Germinal center (tissue), 1 donor: ENCODE measurements at places on chromosomes 12 and 14.

DNA sequence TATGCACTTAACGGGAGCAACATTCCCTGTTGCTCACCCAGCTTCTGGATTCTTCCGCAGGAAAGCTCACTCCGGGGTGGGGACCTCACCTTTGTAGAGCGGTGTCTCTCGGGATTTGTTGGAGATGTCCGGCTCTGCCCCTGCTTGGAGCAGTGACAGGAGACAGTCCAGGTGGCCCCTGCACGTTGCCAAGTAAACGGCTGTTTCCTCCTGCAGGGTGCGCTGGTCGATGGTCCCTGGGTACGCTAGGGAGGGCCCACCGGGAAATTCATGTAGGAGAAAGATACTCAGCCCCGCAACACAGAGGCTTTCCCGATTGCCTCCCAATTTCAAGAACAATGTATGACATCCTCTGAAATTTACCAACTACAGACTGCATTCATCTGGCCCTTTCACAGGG, 23.1 kb downstream of the ASB2 start:
- DNase-seq: no peak

DNA sequence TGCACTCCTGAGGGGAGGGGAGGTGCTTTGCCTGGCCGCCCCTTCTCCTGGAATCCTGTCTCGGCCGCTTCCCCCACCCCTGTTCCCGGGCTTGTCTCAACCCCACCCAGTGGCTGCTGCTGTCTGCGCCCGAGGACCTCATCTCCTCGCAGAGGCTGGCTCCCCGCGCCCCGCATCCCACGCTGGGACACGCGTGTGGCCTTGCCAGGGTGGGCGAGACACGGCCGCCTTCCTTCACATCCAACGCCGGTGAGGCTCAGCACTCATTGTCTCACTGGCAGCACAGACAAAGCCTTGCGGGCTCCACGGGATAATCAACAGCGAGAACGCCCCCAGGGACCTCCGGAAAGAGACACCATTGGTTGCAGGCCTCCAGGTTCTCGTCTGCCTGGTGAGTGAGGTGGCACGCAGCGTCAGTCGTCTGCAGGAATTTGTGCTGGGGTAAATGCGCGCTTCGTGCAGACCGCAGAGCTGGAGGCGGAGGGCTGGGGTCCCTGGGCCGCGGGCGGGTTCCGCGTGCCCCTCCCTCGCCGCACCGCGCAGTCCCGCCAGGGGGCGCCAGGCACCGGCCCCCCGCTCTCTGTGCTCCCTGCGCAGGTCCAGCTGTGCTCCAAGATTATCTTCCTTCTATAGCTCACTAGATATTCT, 26.8 kb downstream of the CCDC177 start:
- DNase-seq: peak; percentile 62

GRCh38 chr14:80695869-80696268, 245.7 kb downstream of the CEP128 start:
- no peak for DNase-seq

GRCh38 chr12:48104531-48104930, 1.3 kb downstream of the SENP1 start:
- no peak for DNase-seq
